Esophagus muscularis mucosa (tissue), 4 donors: ENCODE measurements at places on chromosomes 1 and 21. TPM values are rescaled to one million over a fixed set of nuclear protein-coding genes. Genes with fewer than 3 reads are reported as not detected.

DNA sequence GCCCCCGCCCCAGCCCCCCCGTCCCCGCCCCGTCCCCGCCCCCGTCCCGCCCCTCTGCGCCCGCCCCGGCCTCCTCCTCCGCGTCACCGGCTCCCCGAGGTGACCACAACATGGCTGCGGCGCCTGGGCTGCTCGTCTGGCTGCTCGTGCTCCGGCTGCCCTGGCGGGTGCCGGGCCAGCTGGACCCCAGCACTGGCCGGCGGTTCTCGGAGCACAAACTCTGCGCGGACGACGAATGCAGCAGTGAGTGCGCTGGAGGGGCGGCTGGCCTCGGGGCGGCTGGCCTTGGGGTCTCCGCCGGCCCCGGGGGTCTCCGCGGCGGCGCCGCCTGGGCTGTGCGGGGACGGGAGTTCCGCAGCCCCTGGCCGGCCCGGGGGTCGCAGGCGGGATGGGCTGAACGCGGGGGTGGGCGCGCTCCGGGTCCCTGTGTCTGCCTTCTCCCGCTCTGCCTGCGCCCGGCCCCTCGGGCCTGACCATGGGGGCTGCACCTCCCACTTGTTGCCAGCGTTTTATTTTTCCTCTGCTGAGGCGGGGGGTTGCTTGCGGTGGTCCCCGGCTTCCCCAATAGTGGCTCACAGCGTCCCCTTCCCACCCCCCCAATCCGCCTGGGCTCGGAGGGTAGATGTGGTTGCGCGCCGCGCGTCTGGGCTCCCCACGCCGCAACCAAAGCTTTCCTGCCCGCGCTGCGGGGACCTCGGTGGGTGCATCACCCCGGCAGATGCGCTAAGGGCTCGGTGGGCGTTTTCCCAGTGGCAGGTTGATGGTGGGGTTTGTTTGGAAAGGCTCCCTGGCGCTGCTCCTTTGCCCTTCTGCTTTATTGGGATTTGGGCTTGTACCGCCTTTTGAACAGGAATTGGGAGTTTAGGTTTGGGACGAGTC, at the start of gene MIA3:
MIA3 (plus strand) TSS at position 97 of the 879 bp plus-strand sequence; CDS start at position 111, 14 bp downstream.
- no peaks in the 10 kb centered on the region for H3K27me3 ChIP-seq
- peaks cover 5% of the 10 kb centered on the region for H3K36me3 ChIP-seq
- H3K4me3 ChIP-seq, result peak within 1 kb of the TSS; percentile 100
- H3K27ac ChIP-seq, result peak within 1 kb of the TSS; percentile 91
- peaks cover 4% of the 10 kb centered on the region for H3K4me1 ChIP-seq

GRCh38 chr1:52834798-52835197, 7.8 kb upstream of the ZYG11A start:
- no peak for DNase-seq
- no peak overlapping the region for H3K27ac ChIP-seq
- no peaks in the 10 kb centered on the region for H3K36me3 ChIP-seq
- H3K4me3 ChIP-seq, result no peak overlapping the region

DNA sequence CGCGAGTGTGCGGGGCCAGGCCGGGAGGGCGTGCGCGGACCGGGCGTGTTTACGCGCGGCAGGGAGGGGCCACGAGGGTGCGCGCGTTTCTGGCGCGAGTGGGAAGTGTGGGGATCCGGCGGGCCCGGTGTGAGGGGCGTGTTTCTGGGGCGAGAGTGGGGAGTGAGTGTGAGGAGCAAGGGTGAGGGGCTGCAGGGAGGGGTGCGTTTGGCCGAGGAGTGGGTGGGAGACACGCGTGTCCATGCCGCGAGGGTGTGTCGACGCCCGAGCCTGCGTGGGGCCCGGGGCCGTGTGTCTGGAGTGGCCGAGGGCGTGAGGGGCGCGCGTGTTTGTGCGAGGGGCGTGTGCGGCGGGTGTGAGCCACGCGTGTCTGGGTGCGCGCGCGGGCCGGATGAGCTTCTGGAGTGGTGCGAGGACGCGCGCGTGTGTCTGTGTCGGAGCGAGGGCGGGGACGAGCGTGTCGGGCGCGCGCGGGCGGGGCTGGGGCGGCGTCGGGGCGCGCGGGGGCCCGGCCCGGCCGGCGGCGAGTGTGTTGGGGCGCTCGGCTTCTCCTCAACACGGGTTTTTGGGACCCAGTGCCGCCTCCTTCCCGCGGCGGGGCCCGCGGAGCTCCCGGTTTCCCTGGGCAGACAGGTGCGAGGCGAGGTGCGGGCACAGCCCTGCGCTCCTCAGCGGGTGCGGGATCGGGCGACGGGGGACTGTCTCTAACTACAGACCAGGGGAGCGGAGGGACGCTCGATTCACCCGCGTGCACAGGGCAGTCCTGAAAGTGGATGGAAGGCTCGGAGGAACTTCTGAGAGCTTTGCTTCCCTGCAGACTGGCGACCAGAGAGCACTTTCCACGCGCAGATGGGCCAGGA, 65.8 kb upstream of the VAMP3 start:
- peak overlapping the region; percentile 59 for H3K4me3 ChIP-seq
- H3K27ac ChIP-seq, result peak overlapping the region; percentile 59
- H3K36me3 ChIP-seq, result no peaks in the 10 kb centered on the region

GRCh38 chr1:203114202-203114601, 13.3 kb upstream of the ADORA1 start:
- DNase-seq, result peak; percentile 72
- H3K27ac ChIP-seq, result no peak overlapping the region
- H3K4me3 ChIP-seq, result no peak overlapping the region
- no peaks in the 10 kb centered on the region for H3K36me3 ChIP-seq
- H3K27me3 ChIP-seq, result peaks cover 32% of the 10 kb centered on the region

GRCh38 chr21:43750339-43751033, 25.6 kb downstream of the CSTB start:
- H3K36me3 ChIP-seq, result peaks cover 95% of the 10 kb centered on the region
- DNase-seq, result no peak
- no peak overlapping the region for H3K4me3 ChIP-seq
- H3K27ac ChIP-seq, result no peak overlapping the region
- H3K4me1 ChIP-seq, result no peaks in the 10 kb centered on the region

- DNase-seq, result peak; percentile 66
- H3K4me1 ChIP-seq, result no peaks in the 10 kb centered on the region
- peaks cover 46% of the 10 kb centered on the region for H3K27me3 ChIP-seq
- no peak overlapping the region for H3K27ac ChIP-seq
- H3K4me3 ChIP-seq, result no peak overlapping the region
- H3K36me3 ChIP-seq, result no peaks in the 10 kb centered on the region
Observed at GRCh38 chr1:29785137-29785527, 548.8 kb downstream of the PTPRU start.

GRCh38 chr1:44830900-44831304, 12.2 kb downstream of the PTCH2 start:
- no peak overlapping the region for H3K27ac ChIP-seq
- peaks cover 16% of the 10 kb centered on the region for H3K36me3 ChIP-seq
- H3K4me1 ChIP-seq, result peaks cover 5% of the 10 kb centered on the region
- no peak overlapping the region for H3K4me3 ChIP-seq
- no peak for DNase-seq

GRCh38 chr1:221165839-221166500, 286.7 kb downstream of the HLX start:
- peaks cover 30% of the 10 kb centered on the region for H3K4me1 ChIP-seq
- H3K36me3 ChIP-seq, result no peaks in the 10 kb centered on the region
- no peak for DNase-seq
- H3K27me3 ChIP-seq, result no peaks in the 10 kb centered on the region
- no peak overlapping the region for H3K27ac ChIP-seq

GRCh38 chr1:24382165-24382577, 31.4 kb downstream of the STPG1 start:
- peaks cover 4% of the 10 kb centered on the region for H3K4me1 ChIP-seq
- H3K27ac ChIP-seq, result no peak overlapping the region
- peak; percentile 26 for DNase-seq
- peaks cover 67% of the 10 kb centered on the region for H3K36me3 ChIP-seq
- no peaks in the 10 kb centered on the region for H3K27me3 ChIP-seq

DNA sequence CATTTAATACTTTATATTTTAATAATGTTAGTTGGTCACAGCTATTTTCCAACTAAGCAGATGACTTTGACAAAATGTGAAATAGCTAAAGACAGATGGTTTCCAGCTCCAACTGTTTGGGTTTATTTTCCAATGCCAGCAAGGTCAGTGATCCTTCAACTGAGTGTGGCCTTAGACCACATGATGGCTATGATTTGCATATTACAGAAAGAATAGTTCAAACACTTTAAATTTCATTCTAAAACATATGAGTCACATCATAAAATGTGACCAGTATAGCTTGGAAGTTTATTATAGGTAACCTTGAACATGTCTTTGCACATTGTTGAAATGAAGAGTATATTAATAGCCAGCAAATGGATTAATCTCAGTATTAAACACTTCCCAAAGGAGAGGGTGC, 454.0 kb upstream of the C1orf87 start:
- no peak for DNase-seq
- H3K27me3 ChIP-seq, result no peaks in the 10 kb centered on the region
- H3K36me3 ChIP-seq, result no peaks in the 10 kb centered on the region
- no peak overlapping the region for H3K27ac ChIP-seq

- H3K27me3 ChIP-seq, result no peaks in the 10 kb centered on the region
- no peaks in the 10 kb centered on the region for H3K4me1 ChIP-seq
- no peak overlapping the region for H3K27ac ChIP-seq
- no peak overlapping the region for H3K4me3 ChIP-seq
- H3K36me3 ChIP-seq, result no peaks in the 10 kb centered on the region
Observed at GRCh38 chr21:35367553-35367952, 318.5 kb upstream of the RUNX1 start.

Gene PLA2G2F
- total RNA-seq, result not detected

Gene C1orf87
- not detected for total RNA-seq
